ENCODE measurements at places on chromosomes 3 and 15.

GRCh38 chr3:127738192-127738840, 65.6 kb downstream of the ABTB1 start:
- H3K27me3 ChIP-seq, result no peaks in the 10 kb centered on the region
- peak overlapping the region; percentile 42 for H3K27ac ChIP-seq
- no peak overlapping the region for H3K4me3 ChIP-seq

GRCh38 chr3:75985432-75985831, 200.1 kb upstream of the ZNF717 start:
- no peaks in the 10 kb centered on the region for H3K4me1 ChIP-seq
- H3K4me3 ChIP-seq, result no peak overlapping the region
- no peak for DNase-seq
- H3K27me3 ChIP-seq, result no peaks in the 10 kb centered on the region
- H3K36me3 ChIP-seq, result no peaks in the 10 kb centered on the region

GRCh38 chr15:51558411-51558810, 64.2 kb downstream of the DMXL2 start:
- no peak for DNase-seq
- no peaks in the 10 kb centered on the region for H3K4me1 ChIP-seq
- H3K4me3 ChIP-seq, result no peak overlapping the region
- H3K27ac ChIP-seq, result no peak overlapping the region

- H3K36me3 ChIP-seq, result no peaks in the 10 kb centered on the region
- H3K4me3 ChIP-seq, result no peak overlapping the region
- H3K27me3 ChIP-seq, result no peaks in the 10 kb centered on the region
- H3K27ac ChIP-seq, result no peak overlapping the region
Measured at GRCh38 chr3:181943285-181943684, 231.6 kb downstream of the SOX2 start.

DNA sequence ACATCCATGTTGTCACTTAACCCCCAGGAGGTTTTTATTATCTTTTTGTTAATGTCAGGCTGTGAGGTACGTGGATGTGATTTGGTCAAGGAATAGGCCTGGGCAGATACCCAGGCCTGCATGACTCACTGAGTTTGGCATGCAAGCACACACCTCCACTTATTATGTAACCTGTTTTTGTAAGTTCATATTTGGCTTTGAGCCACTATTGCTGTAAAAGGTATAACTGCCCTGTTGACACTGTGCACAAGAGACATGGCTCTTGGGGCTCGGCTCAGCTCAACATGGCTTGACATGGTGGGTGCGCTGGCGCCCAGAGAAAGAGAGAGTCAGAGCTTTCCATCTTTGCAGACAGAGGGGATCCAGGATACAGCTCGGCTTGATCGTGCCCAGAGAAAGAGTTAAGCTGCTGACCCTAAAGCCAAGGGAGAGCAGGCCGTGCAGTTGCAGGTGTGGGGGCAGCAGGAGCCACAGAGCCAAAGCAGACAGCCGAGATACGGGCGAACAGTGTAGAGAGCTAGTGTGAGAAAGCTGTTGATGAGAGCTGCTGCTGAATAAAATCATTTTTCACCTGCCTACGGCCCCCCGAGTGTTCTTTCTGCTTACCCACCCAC, 67.9 kb upstream of the UNC13C start:
- H3K4me1 ChIP-seq, result no peaks in the 10 kb centered on the region
- DNase-seq, result no peak
- no peak overlapping the region for H3K4me3 ChIP-seq
- no peaks in the 10 kb centered on the region for H3K27me3 ChIP-seq
- no peaks in the 10 kb centered on the region for H3K36me3 ChIP-seq
- no peak overlapping the region for H3K27ac ChIP-seq

- H3K27me3 ChIP-seq, result no peaks in the 10 kb centered on the region
- no peak overlapping the region for H3K4me3 ChIP-seq
- DNase-seq, result no peak
- no peak overlapping the region for H3K27ac ChIP-seq
- no peaks in the 10 kb centered on the region for H3K36me3 ChIP-seq
Measured at GRCh38 chr15:89163271-89164055, 57.9 kb downstream of the RLBP1 start.

DNA sequence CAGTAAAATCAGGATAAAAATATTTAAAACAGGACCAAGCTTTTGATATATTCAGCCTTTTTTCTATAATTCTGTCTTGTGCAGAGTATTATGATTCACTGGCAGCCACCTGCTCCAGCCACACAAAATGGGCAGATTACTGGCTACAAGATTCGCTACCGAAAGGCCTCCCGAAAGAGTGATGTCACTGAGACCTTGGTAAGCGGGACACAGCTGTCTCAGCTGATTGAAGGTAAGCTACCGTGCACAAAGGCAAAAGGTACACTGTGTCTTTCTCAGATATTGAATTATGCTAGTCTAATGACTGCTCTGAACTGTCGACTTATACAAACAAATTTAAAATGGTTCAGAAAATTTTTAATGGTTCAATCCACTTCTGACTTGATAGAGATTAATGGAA, 114.2 kb downstream of the HCN4 start:
- H3K4me1 ChIP-seq, result no peaks in the 10 kb centered on the region
- no peak for DNase-seq
- H3K36me3 ChIP-seq, result peaks cover 13% of the 10 kb centered on the region
- no peaks in the 10 kb centered on the region for H3K27me3 ChIP-seq
- H3K4me3 ChIP-seq, result no peak overlapping the region

- no peak overlapping the region for H3K27ac ChIP-seq
- H3K4me1 ChIP-seq, result no peaks in the 10 kb centered on the region
- no peak for DNase-seq
- no peaks in the 10 kb centered on the region for H3K36me3 ChIP-seq
Measured at GRCh38 chr3:155254445-155254844, 39.0 kb downstream of the STRIT1 start.

DNA sequence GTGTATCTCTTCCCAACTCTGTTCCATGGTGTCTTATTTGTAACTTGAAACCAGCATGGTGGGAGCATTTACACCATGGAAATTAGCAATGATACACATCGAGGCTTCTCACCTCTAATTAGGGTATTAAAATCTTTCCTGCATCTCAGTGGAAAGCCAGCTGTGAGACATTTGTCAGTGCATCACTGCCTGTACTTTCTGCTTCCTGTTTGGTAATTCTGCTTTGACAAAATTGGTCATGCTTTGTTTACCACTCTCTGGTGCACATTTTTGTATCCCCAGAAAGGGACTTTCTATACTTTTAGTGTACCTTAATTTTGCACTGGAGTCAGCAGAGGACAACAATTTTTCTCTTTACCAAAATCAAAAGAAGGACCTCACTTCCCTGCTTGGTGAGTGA, 402.1 kb downstream of the PDCD6IP start:
- H3K4me3 ChIP-seq, result no peak overlapping the region
- H3K36me3 ChIP-seq, result no peaks in the 10 kb centered on the region
- no peak overlapping the region for H3K27ac ChIP-seq
- DNase-seq, result no peak

Measured in sigmoid colon (tissue), 7 donors.